Activated T-cell treated with anti-CD3 and anti-CD28 coated beads, Interleukin-2, amount 50 U/mL, for 48 hours (primary cell): ENCODE measurements at places on chromosomes 7 and 10.

DNA sequence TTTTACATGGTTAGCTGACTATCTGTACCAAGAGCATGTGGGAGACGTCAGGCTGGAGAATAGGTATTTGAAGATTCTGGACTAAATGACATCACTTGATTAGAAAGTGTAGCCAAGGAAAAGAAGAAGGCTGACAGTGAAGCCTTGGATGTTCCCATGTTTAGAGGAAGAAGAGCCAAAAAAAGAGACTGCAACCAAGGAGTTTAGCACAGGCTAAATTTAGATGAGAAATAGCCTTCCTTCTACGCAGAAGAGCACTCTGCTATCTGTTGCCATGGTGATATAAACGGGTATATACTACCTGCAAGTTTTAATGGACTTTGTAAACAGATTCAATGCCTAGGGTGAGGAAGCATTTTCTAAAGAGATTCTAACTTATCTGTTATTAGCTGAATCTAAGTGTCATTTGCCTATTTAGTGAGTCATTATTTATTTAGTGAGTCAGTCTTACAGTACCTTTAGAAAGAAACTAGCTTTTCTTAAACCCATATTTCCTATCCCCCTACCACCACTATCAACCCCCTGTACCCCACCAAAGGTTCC, 69.8 kb downstream of the CDK6 start:
- DNase-seq = no peak

GRCh38 chr10:88070080-88070880, 206.9 kb downstream of the PTEN start:
- no peak for DNase-seq

DNA sequence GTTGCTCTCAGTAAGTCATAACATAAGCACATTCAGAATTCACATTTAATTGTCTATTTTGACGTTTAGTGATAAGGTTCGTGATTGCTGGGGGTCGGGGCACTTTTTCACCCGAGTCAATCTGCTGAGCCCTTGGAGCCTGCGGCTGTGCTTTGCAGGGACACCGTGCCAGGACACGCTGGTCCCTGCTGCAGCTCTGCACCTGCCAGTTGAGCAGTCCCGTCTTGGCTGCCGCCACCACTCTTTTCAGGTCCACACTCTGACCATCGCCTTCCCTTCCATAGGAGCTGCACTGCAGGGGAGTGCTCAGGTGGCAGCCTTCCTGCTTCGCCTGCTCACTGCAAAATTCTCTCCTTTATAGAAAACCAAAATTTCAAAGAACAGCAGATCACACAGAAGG, 36.4 kb downstream of the CUL1 start:
- no peak for DNase-seq

DNA sequence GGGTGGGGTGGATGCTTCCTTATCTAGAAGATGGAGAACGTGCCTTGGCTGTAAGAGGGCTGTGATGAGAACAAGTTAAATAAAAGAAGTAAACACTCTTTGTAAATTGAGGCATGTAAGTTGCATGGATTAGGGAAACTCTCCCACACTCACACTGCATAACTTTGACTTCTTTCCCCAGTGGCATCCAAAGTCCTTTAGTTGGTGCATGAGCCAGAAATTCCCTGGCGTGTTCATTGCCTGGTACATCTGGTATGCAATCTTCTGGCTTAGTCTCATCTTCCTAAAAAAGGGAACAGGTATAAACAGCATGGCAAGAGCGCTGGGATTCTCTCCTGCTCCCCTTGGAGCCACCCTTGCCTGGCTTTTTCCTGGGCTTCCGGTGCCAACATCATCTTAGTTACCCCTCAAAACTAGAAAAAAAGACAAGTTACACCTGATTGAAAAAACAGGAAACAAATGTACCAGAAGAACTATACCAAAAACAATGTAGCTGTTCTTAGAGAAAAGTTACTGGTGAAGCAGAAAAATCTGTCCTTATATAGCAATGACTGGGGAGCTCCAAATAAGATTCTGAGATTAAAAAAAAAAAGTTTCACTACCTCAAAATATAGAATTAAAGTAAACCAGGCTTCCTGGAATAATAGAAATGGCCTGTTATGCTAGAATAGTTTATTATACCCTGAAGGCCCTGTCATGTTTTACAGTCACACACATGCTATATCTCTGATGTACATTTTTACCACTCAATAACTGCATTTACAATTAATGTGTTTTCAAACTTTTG, 9.9 kb downstream of the RP9 start:
- DNase-seq = no peak

- no peak for DNase-seq
These were observed 94.3 kb upstream of the SDK1 start for GRCh38 chr7:3206771-3207191.
